Activated CD8-positive, alpha-beta memory T cell treated with anti-CD3 and anti-CD28 coated beads, Interleukin-2, amount 50 U/mL, for 48 hours (primary cell): ENCODE measurements at places on chromosomes 4 and X.

DNA sequence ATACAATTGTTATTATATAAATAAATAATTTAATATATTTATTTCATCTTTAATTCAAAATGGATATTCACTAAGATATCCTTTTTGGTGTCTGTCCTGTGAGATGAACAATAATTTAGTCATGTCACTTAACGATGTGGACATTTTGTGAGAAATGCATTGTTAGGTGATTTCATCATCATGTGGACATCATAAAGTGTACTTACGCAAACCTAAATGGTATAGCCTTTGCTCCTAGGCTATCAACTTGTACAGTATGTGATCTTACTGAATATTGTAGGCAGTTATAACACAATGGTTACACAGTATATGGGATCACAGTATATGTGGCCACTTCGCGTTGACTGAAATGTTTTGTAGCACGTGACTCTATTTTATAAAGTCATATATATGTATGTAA, 20.2 kb upstream of the CHRNA9 start:
- no peak for DNase-seq

DNA sequence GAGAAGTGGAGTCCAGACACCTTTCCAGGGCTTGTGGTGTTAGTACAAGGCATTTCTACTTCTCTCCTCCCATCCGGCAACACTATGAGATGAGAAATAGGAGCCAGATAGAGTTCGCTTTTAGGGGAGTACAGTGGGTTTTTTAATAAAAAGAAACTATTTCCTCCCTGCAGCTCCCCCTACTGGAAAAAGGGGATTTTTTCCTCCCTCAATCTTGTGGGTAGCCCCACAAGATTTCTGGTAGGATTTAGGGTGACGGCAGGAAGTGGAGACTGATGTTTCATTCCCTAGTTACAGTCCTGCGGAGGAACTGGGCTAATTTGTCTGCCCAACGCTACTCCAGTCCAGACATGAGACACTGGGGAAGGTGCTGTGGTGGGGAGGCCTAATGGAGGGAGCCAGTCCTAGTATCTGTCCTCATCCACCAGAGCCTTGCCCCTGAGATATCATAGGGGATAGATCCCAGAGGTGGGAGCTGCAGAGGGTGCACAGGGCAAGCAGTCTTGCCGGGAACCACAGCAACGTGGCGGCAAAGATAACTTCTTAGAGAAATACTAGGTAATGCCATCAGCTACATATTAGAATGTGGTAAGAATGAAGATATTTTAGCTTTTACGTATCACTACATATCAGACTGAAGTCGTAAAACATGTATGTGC, 45.5 kb upstream of the PRKG2 start:
- no peak for DNase-seq

GRCh38 chr4:15234116-15234855, 193.5 kb upstream of the C1QTNF7 start:
- DNase-seq = no peak

- no peak for DNase-seq
Measured at GRCh38 chrX:48107717-48108116, 22.7 kb upstream of the SPACA5B start.

GRCh38 chr4:185852961-185853360, 41.0 kb upstream of the SORBS2 start:
- no peak for DNase-seq

DNA sequence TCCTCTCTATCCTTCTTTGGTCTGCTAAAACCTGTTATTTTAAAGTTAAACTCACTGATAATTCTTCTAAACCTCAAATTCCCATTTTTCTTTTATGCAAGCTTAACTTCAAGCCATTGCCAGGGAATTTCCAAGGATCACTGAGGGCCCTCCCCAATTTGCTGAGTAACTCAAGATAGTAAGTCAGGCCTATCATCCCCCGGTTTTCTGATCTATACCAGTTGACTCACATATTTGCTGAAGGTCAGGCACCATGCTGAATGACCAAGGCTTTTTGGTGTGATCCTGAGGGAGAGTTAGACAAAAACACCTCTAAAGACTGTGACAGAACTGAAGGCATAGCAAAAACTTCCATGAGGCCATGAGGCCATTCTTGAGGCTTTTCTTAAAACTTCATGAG, 1301.9 kb downstream of the PCDH7 start:
- no peak for DNase-seq

- DNase-seq = no peak
Measured at GRCh38 chr4:114911111-114911510, 202.3 kb downstream of the NDST4 start.

- no peak for DNase-seq
Measured at GRCh38 chr4:113147498-113148111, 98.2 kb downstream of the ANK2 start.

GRCh38 chrX:3940000-3940610, 226.7 kb upstream of the PRKX start:
- DNase-seq = no peak

- no peak for DNase-seq
Measured at GRCh38 chr4:185872747-185873380, 60.9 kb upstream of the SORBS2 start.

- DNase-seq = no peak
Measured at GRCh38 chr4:109026588-109026987, 263.7 kb upstream of the ETNPPL start.

DNA sequence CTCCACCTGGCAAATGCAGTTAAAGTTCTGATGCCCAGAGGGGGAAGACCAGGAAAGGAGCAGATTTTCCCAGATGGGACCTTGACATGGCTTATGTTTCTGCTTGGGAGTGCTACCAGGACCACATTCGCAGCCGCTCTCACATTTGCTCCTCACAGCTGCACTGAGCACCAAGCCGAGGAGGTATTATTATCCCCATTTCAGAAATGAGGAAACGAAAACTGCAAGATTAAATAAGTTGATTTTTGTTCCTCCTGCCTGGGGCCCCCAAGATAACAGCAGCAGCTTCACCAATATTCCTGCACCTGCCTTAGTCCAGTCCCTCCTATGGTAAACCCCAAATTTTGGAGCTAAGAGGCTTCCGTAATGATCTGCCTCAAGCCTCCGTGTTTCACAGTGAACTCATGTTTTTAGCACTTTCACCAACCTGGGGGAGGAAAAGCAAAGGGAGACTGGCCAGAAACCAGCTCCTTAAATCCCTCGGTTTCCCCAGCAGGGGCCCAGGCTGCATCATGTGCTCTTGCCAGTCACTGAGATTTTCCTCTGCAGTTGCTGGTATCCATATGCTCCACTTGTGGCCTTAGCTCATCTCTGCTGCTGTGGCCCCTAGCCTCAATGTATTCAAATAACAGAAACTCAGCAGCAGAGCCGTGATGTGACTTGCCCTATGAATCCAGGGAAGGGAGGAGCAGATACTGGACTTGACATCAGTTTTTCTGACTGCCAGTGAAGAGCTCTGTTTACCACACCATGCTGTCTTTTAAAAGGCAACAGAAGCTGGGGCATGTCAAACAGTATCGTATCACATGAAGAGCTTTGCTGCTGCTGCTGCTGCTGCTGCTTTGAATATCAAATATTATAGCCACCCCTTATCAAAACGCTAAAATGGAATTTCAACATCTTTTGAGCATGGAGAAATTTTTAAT, 95.5 kb upstream of the KLHL13 start:
- no peak for DNase-seq

GRCh38 chr4:107468156-107468555, 251.9 kb downstream of the PAPSS1 start:
- no peak for DNase-seq

- no peak for DNase-seq
Measured at GRCh38 chrX:129230850-129231512, 292.3 kb downstream of the SMARCA1 start.
